ENCODE measurements at places on chromosomes 12 and 14.

- no peak for DNase-seq
Observed at GRCh38 chr12:52798003-52798670, 2.2 kb upstream of the KRT3 start.

DNA sequence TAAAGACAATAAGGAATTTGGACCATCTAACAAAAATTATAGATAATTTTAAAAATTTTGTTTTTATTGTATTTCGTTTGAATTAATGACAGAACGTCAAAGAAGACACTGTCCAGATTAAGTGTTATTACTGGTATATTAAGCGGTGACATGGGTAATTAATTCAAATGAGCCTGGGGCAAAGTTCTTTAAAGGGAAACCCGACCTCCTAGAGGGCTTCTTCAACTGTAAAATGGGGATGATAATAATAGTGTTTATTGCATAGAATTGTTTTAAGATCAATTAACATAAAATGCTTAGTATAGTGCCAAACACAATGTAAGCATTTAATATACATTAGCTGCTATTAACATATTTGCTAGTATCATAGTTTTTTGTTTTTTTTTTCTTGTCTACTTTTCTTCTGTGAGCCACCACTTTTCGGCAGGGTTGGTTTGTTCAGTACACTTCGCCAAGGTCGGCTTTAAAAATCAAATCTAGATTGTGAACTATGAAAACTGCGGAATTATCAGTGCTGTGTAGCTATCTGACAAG is 514 bp upstream of the LARP4 start:
- no peak for DNase-seq

GRCh38 chr14:102629808-102630350 is 37.4 kb downstream of the RCOR1 start:
- no peak for DNase-seq

- DNase-seq, result no peak
Observed at GRCh38 chr14:101715210-101716076, 46.1 kb upstream of the PPP2R5C start.

DNA sequence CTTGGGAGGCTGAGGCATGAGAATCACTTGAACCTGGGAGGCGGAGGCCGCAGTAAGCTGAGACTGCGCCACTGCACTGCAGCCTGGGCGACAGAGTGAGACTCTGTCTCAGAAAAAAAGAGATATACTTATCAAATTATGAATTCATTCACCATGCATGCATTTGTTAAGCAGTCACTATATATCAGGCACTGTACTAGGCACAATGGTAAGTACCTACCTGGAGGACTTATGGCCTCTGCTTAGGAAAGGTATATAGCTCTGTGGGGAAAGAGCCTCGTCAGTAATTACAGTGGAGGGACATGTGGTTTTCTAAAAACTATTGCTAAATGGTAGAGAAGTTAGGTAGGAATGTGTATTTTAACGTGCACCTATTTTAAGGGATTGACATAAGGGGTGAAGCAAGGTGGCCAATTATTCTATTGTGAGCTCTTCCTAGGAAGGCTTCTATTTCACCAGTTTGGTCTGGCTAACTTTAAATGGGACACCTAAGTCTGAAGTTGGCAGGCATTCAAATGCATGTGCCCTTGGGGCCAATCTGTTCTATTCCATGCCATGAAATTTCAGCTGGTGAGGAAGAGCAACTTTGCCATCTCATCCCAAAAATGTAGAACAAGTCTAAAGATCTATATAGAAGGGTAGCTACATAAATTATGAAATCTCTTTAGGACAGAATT is 15.0 kb downstream of the TCP11L2 start:
- DNase-seq, result no peak

DNA sequence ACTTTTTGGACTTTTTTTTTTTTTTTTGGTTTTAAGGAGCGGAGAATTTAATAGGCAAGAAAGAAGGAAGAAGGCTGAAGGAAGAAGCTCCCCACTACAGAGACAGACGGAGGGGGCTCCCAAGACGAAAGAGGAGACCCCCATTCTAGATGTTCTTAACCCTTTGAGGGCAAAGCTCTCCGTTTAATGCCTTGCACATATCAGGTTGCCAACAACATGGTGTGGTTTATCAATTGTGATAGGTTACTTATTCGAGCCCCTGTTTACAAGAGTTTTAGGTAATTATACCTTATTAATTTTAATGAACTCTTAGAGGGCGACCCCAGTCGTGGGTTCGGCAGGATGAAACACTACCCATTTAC is 1.2 kb upstream of the FBXO33 start:
- no peak for DNase-seq
